ENCODE measurements at places on chromosomes 11 and 22.

GRCh38 chr22:36781656-36782627 is 6.0 kb upstream of the IFT27 start:
- DNase-seq = peak; percentile 37

GRCh38 chr22:35746248-35746647 is 28.6 kb downstream of the APOL5 start:
- no peak for DNase-seq

DNA sequence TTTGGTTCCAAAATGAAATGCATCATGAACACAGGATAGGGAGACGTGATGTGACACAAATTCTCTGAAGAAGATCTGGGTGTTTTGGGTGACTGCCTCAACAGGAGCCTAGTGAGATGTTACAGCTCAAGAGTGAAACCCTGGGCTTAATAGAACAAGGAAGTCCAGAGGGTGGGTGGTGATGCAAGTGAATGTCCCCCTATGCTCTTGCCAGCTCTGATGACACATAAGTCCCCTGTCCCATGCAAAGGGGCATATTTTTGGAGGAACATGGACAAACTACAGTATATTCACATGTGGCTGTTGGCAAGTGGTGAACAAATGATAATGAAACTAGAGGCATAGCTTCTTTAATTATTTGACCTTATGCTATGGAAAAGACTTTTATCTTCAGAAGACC is 9.2 kb downstream of the CRTAM start:
- no peak for DNase-seq

- no peak for DNase-seq
Observed at GRCh38 chr11:73048446-73048845, 93.7 kb downstream of the FCHSD2 start.

GRCh38 chr11:128232588-128232987 is 354.8 kb downstream of the ETS1 start:
- DNase-seq = no peak

DNA sequence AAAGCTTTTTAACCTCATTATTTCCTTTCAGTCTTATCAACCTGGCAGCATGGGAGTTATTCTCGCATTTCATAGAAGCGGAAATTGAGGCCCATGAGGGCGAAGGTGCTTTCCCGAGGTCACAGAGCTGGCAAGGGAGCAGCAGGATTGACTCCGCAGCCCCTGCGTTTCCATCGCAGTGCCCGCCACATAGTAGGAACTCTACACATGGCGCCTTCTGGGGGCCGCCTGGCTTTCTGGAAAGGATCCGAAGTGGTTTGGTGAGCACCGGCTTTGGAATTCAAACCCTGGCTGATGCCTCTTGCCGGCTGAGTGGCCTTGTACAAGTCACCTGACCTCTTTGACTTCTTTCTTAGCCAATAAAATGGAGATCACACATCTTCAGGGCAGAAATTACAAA is 93.4 kb downstream of the CEP164 start:
- DNase-seq = no peak

DNA sequence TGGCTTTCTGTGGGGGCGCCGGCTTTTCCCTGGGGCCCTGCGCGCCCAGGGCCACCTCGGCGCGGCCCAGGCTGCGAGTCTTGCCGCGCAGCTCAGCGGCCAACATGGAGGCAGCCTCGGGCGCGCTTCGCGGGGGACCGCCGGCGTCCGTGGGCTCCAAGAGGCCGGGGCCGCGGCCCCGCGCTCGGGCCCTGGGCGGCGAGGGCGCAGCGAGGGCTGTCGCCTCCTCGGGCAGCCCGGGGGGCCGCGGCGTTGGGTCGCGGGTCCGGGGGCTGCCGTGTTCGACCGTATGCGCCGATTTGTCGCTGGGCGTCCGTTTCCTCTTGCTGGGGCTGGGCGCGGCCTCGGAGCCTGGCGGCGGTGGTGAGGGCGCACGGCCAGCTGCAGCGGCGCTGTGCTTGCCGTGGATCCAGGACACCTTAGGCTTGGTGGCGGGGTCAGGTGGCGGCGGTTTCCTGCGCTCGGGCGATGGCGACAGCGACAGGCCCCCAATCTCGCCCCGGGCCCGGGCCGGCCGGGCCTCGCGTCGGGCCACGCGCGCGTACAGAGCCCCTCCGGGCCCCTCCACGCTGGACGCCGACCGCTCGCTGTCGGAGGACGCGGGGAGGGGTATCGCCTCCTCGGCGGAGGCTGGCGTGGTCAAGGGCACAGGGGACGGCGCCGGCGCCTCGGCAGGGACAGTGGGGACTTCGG is 11.9 kb downstream of the SCARF2 start:
- no peak for DNase-seq

GRCh38 chr11:66070604-66071380 is 720 bp downstream of the PACS1 start:
- DNase-seq = no peak

DNA sequence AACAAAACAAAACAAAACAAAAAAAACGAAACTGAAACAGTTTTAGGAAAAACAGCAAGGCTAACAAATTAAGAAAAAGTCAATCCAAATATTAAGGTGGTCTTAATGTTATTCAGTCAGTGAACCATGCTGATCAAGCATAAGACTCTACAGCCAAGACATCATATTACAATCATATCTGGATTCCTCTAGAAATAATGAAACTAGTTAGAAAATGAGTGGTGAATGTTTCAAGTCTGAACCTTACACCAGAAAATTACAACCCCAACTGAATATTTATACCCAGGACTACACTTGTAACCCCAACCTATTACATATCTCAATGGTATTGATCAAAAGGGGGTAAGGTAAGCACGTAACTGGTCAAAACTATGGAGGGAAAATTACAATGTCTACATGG is 48.8 kb downstream of the ACAT1 start:
- no peak for DNase-seq

DNA sequence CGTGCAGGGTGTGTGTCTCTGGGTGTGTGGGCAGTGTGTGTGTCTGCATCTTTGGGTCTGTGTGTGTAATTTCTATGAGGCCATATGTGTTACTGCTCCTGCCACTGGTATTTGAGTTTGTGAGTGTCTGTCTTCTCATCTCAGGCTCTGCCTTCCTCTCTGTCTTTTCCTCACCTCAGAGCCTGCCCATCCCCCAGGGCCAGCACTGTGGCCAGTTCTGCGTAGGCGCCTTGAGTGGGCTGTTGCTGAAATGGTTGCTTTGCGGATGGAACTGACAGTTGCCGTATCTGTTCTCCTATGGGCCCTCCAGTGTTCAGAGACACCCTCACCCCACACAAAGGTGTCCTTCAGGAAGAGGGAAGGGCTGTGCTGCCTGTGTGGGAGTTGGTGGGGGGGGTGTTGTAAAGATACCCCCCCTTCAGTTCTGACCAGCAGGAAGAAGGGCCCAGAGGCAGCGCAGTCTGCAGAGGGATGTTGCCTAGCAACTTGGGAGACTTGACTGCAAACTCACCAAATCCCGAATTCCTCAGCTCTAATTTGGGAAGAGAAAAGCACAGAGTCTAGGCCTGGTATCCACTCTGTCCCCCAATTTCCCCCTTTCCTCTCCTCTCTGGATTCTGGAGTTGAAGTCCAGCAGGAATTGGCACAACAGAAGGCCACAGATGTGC is 2.0 kb upstream of the NRGN start:
- DNase-seq = no peak

- no peak for DNase-seq
Observed at GRCh38 chr11:116473206-116473769, 299.5 kb downstream of the BUD13 start.

GRCh38 chr22:30038219-30038618 is 42.0 kb upstream of the HORMAD2 start:
- no peak for DNase-seq

DNA sequence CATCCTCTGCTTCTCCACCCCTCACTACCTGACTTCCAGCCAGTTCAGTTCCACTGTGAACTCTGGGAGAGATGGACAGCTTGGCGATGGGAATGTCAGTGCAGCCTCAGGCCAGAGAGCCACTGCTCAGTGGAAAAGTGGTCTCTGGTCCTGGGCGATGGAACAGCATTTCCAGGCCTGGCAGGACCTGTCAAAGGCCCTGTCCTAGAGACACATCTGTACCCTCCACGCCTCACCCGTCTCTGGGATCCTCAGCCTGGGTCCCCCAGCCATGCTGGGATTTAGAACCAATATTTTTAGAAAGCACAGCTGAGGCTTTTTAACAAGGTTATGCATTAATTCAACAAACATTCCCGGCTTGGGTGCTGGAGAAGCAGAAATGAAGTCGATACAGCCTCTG is 165.7 kb downstream of the MN1 start:
- no peak for DNase-seq

GRCh38 chr11:67634366-67635230 is 4.9 kb upstream of the NUDT8 start:
- no peak for DNase-seq

DNA sequence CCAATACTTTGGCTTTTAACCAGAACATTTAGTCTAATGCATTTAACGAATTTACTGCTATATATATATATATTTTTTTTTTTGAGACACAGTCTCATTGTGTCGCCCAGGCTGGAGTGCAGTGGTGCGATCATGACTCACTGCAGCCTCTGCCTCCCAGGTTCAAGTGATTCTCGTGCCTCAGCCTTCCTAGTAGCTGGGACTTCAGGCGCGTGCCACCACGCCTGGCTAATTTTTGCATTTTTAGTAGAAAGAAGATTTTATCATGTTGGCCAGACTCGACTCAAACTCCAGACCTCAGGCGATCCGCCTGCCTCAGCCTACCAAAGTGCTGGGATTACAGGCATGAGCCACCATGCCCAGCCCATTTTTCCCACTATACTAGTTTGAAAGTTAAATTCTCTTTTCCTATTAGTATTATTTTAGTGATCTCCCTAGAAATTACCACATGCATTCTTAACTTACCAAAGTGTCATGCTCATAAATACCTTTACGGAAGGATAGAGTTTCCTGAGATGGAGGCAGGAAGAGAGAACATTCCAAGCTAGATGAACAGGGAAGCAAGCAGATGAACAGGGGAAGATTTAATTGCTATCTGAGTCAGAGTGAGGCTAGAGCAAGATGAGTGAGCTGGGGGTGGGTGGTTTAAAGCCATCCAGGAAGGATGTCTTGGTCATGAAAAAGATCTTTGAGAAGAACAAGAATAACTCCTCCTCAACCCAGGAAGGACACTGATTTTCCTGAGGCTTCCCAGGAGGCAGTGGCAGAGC is 4.4 kb upstream of the PGAP2 start:
- no peak for DNase-seq

GRCh38 chr11:133115099-133115498 is 417.2 kb downstream of the OPCML start:
- no peak for DNase-seq

GRCh38 chr11:116434986-116435385 is 337.8 kb downstream of the BUD13 start:
- DNase-seq = no peak

- DNase-seq = peak; percentile 67
Observed at GRCh38 chr11:46391578-46392420, at the start of gene CHRM4. CHRM4 (minus strand) TSS chr11:46391776; CDS start chr11:46386557, 5,219 bp downstream.

DNA sequence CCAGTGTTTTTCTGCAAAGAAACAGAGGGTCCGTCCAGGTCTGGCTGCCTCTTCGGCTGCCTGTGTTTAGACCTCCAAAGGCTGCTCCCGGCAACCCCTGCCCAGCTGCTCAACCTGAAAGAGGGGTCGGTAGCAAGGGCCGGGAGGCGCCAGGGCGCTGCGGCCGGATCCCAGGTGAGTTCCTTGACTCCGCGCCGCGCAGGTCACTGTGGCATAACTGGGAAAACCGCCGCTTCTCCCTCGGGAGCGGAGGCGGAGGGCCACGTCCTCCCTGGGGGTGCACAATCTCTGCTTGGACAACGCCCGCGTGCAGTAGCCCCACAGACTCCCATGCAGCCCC is 1.0 kb upstream of the BRSK2 start:
- DNase-seq = peak; percentile 25

- no peak for DNase-seq
Observed at GRCh38 chr11:11065396-11065795, 207.5 kb upstream of the ZBED5 start.

DNA sequence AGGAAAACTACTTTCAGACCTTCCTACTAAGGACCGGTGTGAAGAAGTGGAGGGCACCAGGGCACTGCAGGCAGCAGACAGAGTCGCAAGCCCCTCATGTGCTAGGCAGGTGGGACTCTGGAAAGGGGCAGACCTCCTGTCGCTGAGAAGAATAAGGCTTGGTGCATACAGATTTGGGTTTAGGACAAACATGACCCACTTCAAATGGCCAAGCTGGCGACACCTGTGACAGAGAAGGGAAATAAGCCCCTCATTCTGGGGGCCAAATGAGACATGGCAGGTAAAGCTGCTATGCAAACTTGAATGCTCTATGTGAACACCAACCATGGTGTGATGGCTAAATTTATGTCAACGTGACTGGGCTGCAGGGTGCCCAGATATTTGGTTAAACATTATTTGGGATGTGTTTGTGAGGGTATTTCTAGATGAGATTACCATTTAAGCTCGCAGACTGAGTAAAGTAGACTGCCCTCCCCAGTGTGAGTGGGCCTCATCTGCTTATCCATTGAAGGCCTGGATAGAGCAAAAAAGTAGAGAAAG is 112.4 kb upstream of the PITPNB start:
- no peak for DNase-seq

DNA sequence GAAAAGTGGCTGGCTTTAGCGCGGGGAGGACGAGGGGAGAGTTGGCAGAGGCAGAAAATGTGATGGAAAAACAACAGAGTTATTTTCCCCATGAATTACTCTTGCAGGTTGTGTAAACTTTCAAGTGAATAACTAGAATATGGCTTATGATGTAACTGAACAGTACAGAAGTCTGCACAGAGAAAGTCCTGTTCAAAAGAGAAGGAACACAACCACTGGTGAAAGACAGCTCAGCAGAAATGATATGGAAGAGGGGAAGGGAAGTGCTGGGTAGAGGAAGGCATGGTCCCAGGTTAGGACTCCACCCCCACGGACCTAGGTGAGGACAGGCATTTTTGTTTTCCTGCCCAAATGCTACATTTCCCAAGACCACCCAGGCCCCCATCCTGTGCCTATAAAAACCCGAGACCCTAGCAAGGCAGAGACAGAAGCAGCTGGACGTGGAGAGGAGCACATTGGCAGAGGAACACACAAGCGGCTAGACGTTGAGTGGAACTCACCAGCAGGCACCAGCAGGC is 77.7 kb downstream of the MAML2 start:
- DNase-seq = no peak

- DNase-seq = no peak
Observed at GRCh38 chr11:29119707-29120618, 896.9 kb downstream of the KCNA4 start.

Data from COR-L47 (cell line).